Activated CD4-positive, alpha-beta T cell treated with anti-CD3 and anti-CD28 coated beads for 4 hours (primary cell): ENCODE measurements at places on chromosomes 1 and 21.

DNA sequence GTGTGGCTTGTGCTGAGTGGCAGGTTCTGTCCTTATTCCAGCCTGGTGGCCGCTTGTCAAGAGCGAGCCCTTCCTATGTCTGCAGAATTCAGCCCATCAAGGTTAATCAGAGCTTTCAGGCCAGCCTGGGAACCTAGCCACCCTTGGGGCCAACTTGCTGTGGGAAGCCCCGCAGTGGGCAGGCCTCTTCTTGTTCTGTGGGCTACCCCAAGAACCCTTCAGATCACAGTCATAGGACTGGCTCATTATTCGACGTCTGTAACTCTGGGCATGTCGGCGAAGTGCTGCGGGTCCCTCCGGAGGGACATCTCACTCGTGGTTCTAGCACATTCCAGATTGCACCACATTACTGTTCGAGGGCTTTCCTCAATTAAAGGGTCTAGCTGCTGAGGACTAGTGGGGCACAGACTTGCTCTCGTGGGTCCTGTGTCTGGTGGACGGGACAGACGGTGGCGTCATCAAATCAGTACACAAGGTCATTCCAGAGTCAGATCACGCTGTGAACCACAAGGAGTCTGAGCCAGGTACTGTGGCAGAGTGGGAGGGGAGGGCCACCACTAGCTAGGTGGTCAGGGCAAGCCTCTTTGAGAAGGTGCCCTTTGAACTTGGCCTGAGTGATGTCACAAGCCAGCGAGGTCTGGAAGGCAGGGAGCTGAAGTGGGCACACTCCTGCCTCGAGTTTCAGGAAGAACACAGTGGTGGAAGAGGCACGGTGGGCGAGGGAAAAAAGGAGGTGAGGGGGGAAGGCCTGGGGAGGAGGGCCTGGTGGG lies 20.3 kb upstream of the TNFRSF1B start:
- DNase-seq: no peak

- DNase-seq: no peak
Measured at GRCh38 chr1:113429461-113430153, 39.3 kb downstream of the MAGI3 start.

DNA sequence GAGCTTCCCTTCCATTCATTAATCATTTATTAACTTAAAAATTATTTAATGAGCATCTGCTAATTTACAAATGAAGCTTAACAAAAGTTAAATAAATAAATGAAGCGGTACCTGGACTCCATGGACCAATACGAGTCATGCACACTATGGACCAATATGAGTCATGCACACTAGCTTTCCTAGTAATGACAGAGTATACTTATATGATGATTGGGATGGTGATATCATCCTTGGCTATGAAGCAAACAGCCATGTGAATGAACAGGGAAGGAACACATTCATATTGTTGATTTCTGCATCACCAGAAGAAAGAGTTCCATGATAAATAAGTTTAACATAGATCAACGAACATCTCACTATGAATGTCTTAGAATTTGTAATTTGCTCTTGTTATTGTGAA lies 109.9 kb downstream of the SPAG17 start:
- no peak for DNase-seq

DNA sequence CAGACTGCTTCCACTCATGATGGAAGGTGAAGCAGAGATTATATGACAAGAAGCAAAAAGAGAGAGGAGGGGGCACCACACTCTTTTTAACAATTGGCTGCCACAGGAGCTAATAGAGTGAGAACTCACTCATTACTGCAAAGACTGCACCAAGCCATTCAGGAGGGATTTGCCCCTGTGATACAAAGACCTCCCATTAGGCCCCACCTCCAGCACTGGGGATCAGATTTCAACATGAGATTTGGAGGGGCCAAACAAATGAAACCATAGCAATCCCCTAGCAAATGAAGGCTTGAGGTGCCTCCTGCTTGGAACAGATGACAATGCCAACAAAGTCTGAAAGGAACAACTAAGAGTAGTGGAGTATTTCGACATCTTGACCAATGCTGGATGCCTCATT lies 122.5 kb upstream of the COA6 start:
- no peak for DNase-seq

- no peak for DNase-seq
Measured at GRCh38 chr1:38327559-38327973, 281.0 kb upstream of the POU3F1 start.

GRCh38 chr1:219791766-219792165 lies 136.6 kb downstream of the SLC30A10 start:
- no peak for DNase-seq

- DNase-seq: no peak
Measured at GRCh38 chr1:49036700-49037099, 260.0 kb upstream of the BEND5 start.

DNA sequence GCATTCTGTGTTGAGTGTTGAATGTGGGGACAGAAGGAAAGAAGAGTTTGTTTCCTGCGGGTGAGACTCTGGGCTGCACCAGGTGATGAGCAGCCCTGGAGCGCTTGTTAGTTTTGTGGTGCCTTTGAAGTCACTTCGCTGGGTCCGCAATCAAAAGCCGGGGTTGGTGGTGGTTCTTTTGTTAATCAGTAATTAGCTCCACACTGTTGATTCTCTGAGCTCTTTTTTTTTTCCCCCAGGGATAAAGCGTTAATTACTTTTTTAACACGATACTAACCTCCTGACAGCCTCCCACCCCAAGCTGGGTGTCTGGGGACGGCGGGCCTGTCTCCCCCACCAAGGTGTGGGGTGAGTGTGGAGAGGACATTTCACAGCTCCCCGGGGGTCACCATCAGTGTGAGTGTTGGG lies 56.6 kb downstream of the AGPAT3 start:
- peak; percentile 37 for DNase-seq

GRCh38 chr1:228284148-228284495 lies 76.3 kb downstream of the OBSCN start:
- DNase-seq: no peak

DNA sequence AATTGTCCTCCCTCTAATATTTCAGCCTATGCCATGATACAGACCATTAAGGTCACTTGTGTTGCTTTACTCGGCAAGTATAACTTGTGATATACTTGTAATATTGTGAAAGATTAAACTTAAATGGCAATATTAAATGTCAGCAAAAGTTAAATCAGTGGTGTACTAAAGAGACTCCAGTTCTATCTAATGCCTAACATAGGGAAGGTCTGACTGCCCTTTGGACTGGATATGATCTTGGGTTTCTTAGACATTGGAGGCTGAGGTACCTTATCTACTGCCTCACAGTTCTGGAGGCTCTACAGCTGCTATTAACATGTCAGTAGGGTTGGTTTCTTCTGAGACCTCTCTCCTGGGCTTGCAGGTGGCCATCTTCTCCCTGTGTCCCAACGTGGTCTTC lies 89.9 kb downstream of the MT1HL1 start:
- no peak for DNase-seq

DNA sequence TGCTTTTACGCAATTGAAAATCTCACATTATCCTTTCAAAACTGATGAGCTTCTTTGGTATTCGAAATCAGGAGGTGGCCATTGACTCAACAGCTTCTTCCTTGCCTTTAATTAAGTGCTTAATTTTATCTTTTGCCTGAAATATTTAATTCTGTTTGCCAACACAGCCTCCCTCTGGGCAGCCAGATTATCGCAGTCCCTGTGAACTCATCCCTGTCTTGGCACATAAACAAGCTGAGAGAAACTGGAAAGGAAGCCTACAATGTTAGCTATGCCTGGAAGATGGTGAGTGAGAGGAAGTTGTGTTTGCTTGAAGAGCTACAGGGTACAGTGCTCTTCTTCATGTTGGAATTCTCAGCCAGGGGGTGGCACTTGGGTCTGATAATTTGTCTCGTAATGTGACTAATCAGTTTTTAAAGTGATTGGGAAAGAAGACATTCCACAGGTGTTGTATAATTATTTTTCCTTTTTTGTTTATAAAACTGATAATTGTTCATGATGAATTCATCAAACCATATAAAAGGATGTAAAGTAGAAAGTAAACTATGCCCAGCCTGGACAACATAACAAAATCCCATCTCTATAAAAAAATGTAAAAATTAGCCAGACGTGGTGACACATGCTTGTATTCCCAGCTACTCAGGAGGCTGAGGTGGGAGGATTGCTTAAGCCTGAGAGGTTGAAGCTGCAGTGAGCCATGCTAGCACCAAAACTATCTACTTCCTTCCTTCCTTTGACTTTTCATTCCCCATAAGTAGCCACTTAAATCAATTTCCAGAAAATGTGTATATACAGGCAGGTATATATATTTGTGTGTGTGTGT lies 90.1 kb upstream of the RAVER2 start:
- DNase-seq: no peak

DNA sequence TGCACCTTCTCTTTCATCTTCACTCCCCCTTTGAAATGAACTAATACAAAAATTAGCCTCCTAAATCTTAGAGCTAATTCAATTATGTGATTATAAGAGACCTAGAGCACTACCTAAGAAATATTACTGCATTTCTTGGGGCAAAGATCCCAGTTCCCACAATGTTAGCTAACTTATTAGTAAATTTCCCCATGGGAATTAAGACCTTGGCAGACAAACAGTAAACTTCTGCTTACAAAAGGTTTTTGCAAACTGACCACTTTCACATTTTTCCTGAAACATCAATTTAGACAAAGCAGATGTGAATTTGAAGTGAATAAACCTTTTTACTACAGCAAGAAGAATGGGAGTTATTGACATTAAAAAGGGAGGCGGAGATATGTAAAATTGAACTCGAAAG lies 34.6 kb upstream of the LHX8 start:
- no peak for DNase-seq

DNA sequence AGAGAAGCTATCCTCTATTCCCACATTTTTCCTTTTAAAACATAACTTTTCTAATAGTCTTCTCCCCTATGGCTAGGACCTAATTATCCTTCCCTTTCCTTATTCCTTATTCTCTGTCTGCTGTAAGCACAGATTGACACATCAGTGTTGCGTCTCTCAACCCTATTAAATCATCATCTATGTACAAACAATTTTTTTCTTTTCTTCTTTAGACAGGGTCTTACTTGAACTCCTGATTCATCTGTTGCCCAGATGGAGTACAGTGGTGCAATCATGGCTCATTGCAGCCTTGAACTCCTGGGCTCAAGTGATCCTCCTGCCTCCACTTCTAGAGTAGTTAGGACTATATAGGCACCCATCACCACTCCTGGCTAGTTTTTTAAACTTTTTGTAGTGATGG lies 8.3 kb downstream of the KLHDC9 start:
- DNase-seq: no peak

- DNase-seq: no peak
Measured at GRCh38 chr1:106072909-106073600, 983.4 kb upstream of the PRMT6 start.

DNA sequence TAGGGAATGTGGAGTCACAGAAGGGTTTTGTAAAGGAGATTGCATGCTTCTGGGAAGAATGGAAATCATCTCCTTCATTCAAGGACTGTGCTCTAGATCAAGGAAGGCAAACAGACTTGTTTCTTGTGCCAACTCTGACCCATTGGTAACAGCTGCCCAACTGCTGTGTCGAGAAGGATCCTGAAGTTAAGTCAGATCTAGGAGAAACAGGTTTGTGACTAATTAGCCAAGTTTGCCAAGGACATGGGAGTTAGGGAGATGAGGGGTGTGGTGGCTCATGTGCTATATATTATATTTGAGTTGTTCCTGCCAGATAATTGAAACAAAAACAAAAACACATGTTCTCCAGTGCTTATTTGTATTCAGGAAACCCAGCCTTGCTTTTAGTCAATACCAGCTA lies 251.2 kb upstream of the USP24 start:
- no peak for DNase-seq

DNA sequence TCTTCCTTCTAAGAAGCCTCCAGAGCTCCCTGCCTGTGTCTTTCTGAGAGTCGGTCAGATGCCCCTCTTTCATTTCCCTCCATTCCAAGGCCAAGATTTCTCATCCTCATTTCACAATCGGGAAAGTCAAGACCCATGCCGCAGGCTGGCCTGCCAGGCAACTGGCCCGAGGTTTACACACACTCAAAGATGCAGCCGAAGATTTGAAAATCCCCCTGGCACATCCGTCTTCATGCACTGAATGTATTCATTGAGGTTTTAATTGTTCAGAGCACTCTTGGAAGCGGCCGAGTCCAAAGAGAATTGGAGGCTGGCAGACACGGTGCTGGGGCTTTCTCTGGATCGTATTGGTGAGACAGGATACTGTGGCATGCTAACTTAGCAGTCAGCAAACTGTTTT lies 29.1 kb upstream of the SRP9 start:
- no peak for DNase-seq

- DNase-seq: no peak
Measured at GRCh38 chr1:21536218-21536617, 27.0 kb downstream of the ALPL start.

GRCh38 chr21:30391492-30392025 lies 4.3 kb upstream of the KRTAP13-1 start:
- no peak for DNase-seq

GRCh38 chr21:46436621-46437020 lies 22.1 kb upstream of the DIP2A start:
- no peak for DNase-seq

DNA sequence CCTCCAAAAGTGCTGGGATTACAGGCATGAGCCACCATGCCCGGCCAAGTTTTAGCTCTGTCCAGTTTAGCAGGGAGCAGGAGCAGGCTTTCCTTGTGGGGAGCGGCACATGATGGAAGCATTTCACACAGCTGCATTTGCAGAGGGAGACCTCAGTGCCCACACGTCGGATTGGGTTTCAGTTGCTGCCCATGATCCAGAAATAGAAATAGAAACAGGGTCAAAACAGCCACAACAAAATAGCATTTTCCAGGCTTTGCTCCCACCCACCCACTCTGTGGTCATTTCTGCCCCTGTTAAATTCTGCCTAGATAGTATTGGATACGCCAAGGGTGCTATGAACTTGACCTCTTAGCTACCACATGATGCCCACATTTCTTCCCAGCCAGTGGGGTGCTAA lies 128.4 kb downstream of the CNIH3 start:
- DNase-seq: no peak

- no peak for DNase-seq
Measured at GRCh38 chr1:247113733-247114271, 9.6 kb upstream of the ZNF669 start.

DNA sequence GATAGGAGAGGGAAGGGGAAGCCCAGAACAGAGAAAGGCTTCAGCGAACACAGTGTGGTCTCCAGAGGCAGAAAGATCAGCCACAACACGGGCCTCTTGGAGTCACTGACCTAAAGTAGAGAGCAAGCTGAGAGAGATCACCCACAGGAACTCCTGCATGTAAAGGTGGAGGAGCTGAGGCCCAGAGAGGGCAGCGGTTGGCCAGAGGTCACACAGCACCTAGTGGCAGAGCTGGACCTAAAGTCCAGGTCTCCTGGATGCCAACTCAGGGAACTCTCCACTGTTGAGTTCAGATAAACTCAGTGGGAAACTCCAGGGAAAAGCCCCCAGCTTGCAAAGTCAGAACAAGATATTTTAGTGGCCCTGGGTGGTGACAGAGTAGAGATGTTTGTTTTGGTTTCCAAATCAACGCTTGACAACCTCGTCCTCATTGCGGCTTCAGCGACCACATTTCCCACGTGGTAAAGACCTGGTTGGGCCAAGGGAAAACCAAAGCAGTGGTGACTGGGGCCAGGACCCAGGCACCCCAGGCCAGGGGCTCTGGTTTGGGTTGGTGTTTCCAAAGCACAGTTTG lies 4.6 kb downstream of the IFFO2 start:
- DNase-seq: peak; percentile 55
